Sciatic nerve (tissue), 2 donors: ENCODE measurements at places on chromosomes 11 and 22. TPM values are rescaled to one million over a fixed set of nuclear protein-coding genes. Genes with fewer than 3 reads are reported as not detected.

Gene FAM227A
- total RNA-seq = 2.9 TPM

Gene OMP
- total RNA-seq = 2.8 TPM

Gene PRG2
- not detected for total RNA-seq

Gene BIK
- not detected for total RNA-seq

Gene NPAS4
- total RNA-seq = not detected

Gene TUBA8
- 3.7 TPM for total RNA-seq

Gene NXPE4
- not detected for total RNA-seq

Gene TRIOBP
- total RNA-seq = 84.0 TPM

Gene CYB5R2
- total RNA-seq = 96.4 TPM

Gene OR8D4
- total RNA-seq = not detected

Gene OR52R1
- total RNA-seq = not detected

Gene LYVE1
- total RNA-seq = 48.4 TPM

Gene APOBEC3A
- 9.3 TPM for total RNA-seq

Gene TRPC6
- 3.3 TPM for total RNA-seq

Gene LRRC74B
- total RNA-seq = not detected

Gene CHST1
- 2.1 TPM for total RNA-seq

Gene DCUN1D5
- total RNA-seq = 19.4 TPM

Gene PRAME
- total RNA-seq = 0.27 TPM

Gene MFRP
- total RNA-seq = not detected

Gene OR2D2
- total RNA-seq = not detected
